ENCODE measurements at places on chromosomes 3 and 15.

DNA sequence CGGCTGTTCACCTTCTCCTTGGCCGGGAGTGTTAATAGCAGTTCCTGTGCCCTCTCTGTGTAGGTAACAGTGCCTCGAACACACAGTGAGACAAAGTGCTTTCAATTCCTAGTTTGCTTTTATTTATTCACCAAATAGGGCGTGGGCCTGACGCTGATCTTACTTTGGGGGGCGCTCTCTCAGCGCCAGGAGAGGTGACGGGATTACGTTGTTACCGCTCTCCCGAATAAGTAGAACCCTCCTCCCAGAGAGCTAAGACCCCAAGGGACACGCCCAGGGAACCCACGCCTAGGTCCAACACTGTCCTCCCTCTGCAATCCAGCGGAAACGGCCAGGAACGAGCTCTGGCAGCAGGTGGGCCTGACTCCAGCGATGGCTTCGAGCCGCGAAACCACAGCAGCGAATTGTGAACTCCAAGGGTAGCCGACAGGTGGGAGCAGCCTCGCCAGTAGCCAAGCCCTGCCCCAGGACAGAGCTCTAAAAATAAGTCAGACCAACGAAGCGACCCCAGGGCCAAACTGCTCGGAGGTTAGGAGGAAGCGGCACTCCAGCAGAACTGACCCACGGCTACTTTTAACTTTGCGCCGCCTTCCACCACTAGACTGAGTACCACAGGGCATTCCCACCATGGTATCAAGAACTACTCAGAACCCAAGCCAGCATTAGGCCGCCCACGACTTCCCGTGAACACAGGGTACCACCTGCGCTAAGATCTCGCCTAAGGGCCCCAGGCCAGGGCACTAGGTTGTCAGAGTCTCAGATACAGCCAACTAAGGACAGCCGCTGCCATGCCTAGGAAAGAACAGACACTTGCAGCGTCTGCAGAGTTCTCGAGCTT, 1.6 kb upstream of the SIN3A start:
- ATAC-seq, result no peak

DNA sequence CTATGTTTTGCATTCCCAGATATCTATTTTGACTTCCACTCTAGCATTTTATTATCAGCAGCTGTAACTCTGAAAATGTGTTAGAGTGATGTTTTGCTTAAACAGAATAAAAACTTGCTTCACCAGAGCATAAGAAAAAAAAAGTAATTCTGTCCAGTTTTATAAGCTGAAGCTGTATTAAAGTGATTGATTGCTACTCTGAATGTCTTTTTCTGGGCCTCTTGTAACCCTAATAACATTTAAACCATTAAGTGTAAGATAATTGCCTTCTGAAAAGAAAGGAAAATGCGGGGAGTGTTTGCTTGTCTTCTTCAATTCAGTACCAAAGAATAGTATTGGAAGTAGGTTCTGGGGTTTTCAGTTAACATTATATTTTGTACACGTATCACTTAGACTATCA, 57.9 kb upstream of the UBE2E1 start:
- ATAC-seq, result no peak

DNA sequence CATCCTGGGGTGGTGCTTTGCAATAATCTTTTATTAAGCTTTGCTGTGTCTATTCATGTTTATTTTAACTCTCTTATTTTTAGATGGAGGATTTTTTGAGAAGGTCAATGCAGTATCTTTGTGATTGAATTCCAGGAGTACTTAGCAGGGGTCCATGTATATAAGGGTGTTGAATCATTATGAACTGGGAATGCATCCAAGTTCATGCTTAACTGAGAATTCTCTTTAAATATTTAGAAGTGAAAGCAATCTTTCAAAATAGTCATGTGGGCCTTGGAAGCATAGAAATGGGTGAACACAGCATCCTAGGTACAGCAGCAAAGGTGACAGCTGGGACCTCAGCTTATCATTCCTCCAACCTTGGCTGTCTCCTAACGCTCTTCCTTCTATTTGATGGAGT, 27.3 kb downstream of the SPTSSB start:
- ATAC-seq, result no peak

GRCh38 chr3:98500019-98500418, 2.5 kb downstream of the OR5K2 start:
- no peak for ATAC-seq

DNA sequence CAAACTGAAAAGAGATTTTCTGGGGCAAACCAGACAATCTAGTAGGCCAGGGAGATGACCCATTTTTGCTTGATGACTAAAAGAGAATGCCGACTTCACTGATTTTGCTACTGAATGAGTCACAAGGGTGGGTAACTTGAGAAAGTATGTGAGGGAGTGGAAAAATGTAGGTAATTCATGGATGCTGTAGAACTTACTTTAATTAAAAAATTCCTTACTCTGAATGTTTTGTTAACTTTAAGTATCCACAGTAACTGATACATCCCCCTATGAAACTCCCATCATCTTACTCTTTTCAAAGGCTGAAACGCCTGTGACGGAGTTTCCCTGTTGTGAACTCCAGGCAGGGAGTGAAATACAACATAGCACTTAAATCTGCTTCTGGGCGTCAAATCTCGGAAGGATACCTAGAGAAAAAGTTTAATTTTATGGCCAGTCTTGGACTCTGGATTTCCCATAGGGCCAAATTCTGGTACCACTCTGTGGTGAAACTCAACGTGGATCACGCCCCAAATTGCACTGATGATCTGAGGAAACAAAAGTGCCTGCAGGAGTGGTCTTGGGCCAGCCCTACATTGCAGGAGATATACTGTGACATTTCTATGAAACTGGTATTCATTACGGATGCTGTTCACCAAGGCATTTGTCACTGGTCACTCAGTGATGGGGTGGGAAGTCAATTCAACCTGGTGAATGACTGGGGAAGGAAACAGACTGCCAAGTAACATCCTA, 24.0 kb downstream of the GOLIM4 start:
- no peak for ATAC-seq

DNA sequence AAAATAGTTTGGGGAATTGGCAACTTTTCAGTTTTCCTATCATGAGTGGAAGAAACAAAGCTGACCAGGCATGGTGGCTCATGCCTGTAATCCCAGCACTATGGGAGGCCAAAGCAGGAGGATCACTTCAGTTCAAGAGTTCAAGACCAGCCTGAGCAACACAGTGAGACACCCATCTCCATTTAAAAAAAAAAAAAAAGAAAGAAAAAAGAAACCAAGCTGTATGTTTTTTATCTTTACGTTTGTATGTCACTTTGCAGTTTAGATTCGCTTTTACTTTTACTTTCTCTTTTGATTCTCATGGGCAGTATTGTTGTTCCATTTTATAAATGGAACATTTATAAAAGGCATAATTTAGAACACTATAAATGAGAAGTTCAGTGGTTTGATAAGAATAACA, 31.2 kb upstream of the TNIK start:
- no peak for ATAC-seq

DNA sequence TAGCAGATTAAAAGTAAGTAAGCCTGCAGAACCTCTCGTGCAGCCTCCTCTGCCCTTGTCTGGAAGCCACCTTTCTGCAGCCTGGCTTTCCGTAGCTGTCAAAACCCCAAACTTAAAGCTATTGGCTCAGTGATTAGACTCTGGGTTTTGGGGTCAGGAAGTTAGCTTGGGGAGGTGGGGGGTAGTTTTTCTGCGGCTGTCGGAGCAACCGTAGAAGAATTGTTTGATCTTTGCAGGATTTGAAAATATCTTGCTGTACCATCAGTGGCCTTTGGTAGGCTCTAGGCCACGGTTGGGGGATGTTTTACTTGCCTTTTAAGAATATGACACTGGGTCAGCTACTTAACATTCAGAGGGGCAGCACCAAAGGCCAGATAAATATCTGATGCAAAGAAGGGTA, 88.4 kb upstream of the RASGRP1 start:
- no peak for ATAC-seq

GRCh38 chr3:187909866-187910265, 164.6 kb upstream of the BCL6 start:
- ATAC-seq, result no peak

DNA sequence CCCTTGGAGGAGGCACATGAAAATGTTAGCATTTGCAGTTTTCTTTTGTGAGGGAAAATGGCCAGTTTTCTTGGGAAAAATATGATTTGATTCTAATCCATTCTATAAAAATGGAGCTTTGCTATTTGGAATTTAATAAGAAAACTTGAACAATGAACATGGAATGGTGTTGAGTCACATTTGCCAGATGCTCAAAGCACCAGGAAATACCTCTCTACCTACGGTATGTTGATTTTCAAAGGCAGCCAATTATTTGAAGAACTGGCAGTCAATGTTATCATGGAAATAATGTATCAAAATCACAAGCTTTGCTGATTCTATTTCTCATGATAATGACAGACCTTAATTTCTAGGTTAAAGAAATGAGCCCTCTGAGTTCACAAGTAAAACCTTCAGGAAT, 14.9 kb downstream of the NME9 start:
- no peak for ATAC-seq

GRCh38 chr3:192802957-192803899, 75.9 kb upstream of the FGF12 start:
- ATAC-seq, result no peak

DNA sequence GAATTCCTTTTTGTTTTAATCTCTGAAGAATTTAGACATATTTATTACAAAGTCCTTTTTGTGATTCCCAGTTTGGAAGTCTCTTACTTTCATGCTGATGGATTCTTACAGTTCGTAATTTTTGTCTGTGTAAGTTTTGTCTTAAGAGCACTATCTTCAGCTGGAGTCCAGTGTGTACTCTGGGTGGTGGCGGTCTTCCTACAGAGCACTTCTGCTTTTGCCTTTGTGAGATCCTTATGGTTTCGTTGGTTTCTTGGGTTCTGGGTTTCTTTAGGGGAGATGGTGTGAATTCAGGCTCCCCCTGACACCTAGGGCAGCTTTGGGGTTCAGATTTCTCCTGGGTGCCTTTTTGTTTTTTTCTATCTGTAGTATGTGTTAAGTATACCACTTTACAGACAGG, 45.3 kb downstream of the PLS1 start:
- no peak for ATAC-seq

- ATAC-seq, result peak; percentile 66
These were observed 33.5 kb downstream of the BCL2L10 start for GRCh38 chr15:52078876-52079700.

DNA sequence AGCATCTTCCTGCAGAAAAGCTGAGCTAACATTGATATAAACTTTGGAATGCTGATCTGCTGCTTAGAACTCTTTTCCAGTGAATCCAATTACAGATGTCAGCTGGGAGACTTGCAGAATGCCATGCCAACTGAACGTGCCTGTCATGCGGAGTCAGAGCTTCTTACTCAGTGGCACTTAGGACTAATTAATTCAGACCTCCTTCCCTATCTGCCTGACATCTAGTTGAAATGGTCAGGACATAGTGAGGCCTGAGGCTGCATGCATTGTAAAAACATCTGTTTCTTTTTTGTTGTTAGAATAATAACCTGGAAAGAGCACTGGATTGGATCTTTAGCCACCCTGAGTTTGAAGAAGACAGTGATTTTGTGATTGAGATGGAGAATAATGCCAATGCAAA, 112.6 kb downstream of the USP13 start:
- ATAC-seq, result no peak

GRCh38 chr3:111608383-111608782, 13.2 kb upstream of the ZBED2 start:
- ATAC-seq, result no peak

DNA sequence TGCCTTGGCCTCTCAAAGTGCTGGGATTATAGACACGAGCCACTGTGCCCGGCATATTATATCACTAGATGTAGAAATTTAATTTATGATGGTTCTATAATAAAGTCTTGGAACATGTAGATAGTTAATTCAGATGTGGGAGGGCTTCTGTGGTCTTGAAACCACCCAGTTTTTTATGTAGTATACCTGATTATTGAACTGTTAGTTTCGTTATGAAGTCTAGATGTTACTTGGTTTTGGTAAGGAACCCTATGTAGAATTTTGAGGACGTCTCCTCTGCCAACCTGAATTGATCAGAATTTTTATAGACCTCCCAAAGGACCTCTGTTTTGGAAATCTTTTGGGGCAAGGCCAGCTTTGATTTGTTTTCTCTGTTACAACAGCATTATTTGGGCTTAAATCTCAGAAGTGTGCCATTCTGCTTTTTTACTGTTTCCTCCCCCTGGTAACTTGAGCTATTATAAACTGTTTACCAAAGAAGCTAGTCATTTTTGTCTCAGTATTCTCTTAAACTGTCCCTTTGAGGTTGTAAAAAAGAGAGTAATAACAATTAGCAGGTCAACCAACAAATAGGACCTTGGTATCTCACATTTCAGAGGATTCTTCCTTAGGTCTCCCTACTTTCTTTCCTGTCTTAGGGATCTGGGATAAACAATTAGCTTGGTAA, 20.8 kb downstream of the AKAP13 start:
- peak; percentile 77 for ATAC-seq

GRCh38 chr15:97929456-97930229, 30.9 kb upstream of the ARRDC4 start:
- ATAC-seq, result no peak

DNA sequence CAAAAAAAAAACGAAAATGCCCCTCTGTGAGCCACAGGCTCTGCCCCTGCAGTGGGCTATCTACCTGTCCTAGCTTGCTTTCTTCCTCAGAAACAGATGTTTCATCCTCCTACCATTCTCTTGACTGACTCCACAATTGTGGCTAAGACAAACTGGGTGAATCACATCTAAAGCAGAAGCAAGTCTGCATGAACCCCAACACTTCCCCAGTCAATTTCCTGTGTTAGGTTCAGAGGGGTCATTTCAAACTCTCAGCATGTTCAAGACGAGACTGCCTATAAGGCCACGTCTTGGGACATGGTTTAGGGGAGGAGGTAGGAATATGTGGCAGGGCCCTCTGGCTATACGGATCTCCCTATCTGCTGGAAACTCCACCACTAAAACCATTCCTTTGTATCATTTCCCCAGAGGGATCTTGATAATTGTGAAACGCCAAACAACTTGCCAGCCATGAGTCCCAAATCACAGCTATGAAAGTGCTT, 28.6 kb upstream of the ANKDD1A start:
- peak; percentile 80 for ATAC-seq

GRCh38 chr15:85497172-85497569, 116.8 kb downstream of the AKAP13 start:
- ATAC-seq, result no peak

- ATAC-seq, result no peak
These were observed 135.7 kb upstream of the SLC7A14 start for GRCh38 chr3:170721563-170721962.

GRCh38 chr3:16404349-16404895, 109.1 kb downstream of the RFTN1 start:
- peak; percentile 62 for ATAC-seq

- no peak for ATAC-seq
These were observed 9.6 kb downstream of the STARD5 start for GRCh38 chr15:81314378-81314777.

- no peak for ATAC-seq
These were observed 30.6 kb upstream of the LRRC3B start for GRCh38 chr3:26591926-26592325.

Measured in stimulated activated memory B cell treated with anti-CD40 and anti-IgM and Interleukin-4, amounts not matched to agents 10 μg/mL and 1 μg/mL and 100 μg/mL, for 72 hours (primary cell).